ENCODE measurements at places on chromosomes 1 and 21. TPM values are rescaled to one million over a fixed set of nuclear protein-coding genes. Genes with fewer than 3 reads are reported as not detected.

Gene INKA2
- total RNA-seq = 3.1 TPM

Gene DMBX1
- total RNA-seq = not detected

Gene KCNQ4
- total RNA-seq = 7.6 TPM

Gene CSRP1
- 304 TPM for total RNA-seq

Gene TMPRSS2
- 195 TPM for total RNA-seq

Gene RFX5
- total RNA-seq = 39.1 TPM

Gene PLA2G2C
- total RNA-seq = not detected

All from stomach (tissue), 19 donors.